Activated naive CD4-positive, alpha-beta T cell treated with anti-CD3 and anti-CD28 coated beads, Interleukin-2, amount 50 U/mL, for 16 hours (primary cell): ENCODE measurements at places on chromosomes 11 and 22.

DNA sequence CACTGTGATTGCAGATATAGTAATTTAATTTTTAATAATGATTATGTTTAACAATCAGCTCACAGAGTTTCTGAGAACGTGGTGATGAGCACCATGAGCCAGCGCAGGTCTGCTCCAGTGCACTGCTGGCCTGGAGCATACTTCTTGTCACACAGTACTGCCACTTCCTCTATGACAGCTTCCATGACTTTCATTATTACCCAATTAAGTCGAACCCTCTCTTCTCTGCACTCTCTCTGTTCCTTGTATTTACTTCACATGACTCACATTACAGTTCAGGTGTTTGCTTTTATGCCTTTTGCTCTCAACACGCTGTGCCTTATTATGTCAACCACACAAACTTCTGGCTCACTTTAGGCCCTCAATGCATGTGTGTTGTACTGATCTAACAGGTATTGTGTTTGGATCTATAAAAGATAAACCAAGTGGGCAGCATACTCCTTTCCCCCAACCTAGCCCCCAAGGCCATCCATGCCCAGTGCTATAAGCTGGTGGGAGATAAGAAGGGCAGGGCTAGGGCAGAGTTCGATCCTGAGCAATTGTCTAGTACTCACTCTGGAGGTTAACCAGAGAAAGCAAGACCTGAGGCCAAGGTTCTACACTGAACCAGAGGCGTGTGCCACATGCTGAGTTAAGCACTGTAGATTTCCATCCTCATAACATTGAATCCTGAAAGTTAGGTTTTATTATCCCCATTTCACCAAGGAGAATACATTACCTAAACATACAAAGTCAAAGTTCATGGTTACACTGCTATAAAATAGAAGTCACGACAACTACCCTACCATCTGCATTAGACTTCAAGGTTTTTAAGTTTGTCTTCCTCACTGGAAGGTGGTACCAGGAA is 356.5 kb downstream of the INSC start:
- no peak for DNase-seq

GRCh38 chr11:35288309-35288708 is 131.0 kb downstream of the SLC1A2 start:
- no peak for DNase-seq

GRCh38 chr11:117900121-117900648 is 23.7 kb upstream of the FXYD6 start:
- no peak for DNase-seq

- no peak for DNase-seq
Measured at GRCh38 chr22:30044881-30045493, 35.3 kb upstream of the HORMAD2 start.

DNA sequence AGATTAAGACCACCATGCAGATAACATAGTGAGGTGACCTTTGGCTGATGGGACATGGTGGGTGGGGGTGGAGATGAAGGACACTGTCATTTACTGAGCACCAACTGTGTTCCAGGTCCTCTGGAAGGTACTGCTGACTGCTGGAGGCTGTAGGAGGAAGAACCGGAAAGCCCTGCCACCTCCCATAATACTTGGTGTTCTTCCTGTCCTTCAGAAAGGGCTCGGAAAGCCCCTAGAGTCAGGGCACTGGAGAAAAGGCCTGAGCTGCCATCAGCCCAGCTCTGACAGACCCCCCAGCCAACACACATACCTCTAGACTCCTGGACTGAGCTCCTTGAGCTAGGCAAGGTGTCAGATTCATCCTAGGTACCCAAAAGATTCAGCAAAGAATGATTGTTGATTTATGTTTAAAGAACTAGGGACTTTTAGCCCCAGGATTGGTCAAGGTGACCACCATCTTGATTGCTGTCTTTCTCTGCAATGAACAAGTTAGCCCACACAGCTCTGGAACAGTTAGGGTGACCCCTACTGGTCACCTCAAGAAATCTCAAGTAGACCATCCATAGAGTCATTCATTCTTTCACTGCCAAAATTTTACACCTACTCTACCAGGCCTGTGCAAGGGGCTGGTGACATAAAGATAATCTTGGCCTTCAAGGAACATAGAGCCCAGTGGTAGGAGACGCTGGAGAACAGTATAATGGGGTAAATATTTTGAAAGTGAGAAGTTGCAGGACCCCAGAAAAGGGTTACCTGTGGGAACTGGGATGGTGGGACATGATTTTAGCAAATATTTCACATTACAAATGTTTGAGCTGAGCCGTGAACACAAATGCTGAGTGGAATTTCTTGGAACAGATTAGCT is 39.4 kb downstream of the IRAG1 start:
- peak; percentile 21 for DNase-seq

GRCh38 chr11:84313830-84314359 is 1027.7 kb upstream of the CCDC90B start:
- no peak for DNase-seq

DNA sequence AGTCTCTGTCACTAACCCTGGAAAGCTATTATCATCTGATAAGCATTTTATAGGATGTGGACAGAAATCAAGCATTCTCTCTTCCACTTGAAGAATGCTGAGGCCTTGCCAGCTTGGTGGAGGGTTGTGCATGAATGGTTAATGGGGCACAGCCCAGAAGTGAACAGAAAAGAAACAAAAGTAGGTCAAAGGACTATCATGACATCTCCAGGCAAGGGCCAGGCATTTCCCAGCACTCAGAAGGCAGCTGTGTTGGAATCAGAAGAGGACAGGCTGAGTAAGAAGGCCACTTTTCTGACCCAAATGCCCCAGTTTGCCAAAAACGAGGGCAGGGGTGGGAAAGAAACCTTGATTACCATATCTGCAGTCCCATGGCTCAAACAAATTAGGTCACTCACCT is 12.4 kb downstream of the TENM4 start:
- DNase-seq, result no peak

DNA sequence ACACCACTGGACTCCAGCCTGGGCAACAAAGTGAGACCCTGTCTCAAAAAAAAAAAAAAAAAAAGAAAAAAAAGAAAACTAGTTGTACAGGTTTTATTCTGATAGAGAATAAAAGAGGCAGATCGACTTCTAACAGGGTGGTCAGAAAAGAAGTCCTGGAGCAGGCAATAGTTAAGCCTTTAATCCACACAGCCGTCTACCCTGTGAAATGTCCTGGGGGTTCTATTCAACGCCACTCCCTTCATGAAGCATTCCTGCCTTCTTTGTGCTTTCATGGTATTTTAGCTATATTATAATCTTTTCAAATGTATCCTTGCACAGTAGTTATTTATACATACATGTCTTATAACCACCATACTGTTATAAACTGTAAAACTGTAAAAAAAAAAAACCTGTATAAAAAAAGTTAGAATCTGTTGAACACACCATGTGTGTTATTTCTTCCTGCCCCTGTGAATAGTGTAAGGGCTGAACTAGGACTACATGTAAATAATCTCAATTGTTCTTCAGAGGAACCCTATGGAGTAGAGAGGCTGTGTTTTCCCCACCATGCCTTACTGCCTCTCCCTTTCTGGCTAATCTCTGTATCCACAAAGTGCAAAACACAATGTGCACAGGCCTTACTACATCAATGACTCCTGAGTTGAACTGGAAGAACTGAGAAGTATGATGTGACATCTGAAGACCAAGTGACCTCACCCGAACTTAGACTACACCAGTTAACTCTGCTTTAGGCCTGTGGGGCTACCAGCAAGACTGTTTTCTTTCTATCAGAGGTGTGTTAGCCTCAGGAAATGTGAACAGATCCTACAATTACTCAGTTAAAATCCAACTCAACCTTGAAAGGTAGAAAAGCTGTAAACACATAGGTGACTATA is 25.3 kb downstream of the PRCP start:
- DNase-seq, result no peak

DNA sequence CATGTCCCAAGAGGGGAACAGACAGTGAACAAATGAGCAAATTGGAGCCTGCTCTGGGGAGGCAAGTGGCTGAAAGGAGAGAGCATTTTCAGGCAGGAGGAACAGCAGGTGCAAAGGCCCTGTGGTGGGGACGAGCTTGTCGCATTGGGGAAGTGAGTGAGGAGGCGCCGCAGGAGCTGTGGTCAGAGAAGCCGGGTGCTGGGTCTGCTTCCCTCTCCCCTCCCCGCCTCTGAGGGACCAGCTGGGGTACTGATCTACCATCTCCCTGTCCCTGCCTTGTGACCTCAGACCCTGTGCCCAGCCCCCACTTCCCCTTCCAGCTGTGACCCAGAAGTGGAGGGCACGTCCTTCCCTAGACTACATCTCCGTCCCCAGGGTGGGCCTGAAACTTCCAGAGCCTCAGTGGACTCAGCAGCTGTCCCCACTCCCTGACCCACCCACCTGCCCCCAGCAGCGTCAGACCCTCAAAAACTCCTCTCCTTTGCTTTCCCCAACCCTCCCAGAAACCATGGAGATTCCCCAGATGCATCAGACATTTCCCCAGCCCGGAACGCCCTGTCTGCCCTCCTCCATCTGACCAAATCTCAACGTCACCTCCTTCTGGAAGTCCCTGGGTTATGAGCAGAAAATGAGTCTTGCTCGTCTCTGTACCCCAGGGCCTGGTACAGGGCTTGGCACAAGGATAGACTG is 19.7 kb upstream of the PDGFB start:
- no peak for DNase-seq
